ENCODE measurements at places on chromosomes 6 and 20. TPM values are rescaled to one million over a fixed set of nuclear protein-coding genes. Genes with fewer than 3 reads are reported as not detected.
A peak's percentile ranks its signal among the peaks of the same experiment; 100 is the strongest.

Gene KHDC1L
- total RNA-seq: 2.2 TPM

DNA sequence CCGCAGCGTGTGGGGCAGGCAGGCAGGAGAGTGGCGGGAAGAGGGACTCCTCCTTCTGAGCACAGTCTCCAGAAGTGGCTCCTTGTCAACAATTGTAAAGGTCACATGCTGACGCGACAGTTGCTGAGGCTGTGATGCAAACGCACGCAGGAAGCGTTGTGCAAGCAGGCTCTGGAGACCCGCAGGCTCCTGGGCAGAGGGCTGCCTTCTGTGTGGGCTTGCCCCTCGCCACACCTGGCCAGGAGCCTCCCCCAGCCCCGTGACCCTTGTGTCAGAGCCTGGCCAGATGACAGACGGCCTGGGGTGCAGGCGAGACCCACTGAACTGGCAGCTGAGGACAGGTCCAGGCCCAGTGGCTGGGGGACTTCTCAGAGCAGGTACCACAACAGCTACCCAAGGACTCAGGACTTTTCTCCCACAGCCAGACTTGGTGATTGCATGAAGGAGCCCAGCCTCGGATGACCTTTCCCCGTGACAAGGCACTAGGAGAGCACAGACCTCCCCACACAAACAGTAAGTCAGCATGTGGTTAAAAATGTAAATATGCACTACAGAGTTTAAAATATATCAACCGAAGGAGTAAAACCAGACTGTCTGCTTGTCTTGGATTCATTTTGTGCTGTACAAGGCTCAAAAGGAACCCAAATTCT, 222.1 kb upstream of the RREB1 start:
- H3K4me1 ChIP-seq: no peaks in the 10 kb centered on the region
- peaks cover 2% of the 10 kb centered on the region for H3K27me3 ChIP-seq
- no peak for DNase-seq
- no peak overlapping the region for H3K4me3 ChIP-seq
- H3K36me3 ChIP-seq: no peaks in the 10 kb centered on the region

Gene TDRD6
- 0.64 TPM for total RNA-seq

DNA sequence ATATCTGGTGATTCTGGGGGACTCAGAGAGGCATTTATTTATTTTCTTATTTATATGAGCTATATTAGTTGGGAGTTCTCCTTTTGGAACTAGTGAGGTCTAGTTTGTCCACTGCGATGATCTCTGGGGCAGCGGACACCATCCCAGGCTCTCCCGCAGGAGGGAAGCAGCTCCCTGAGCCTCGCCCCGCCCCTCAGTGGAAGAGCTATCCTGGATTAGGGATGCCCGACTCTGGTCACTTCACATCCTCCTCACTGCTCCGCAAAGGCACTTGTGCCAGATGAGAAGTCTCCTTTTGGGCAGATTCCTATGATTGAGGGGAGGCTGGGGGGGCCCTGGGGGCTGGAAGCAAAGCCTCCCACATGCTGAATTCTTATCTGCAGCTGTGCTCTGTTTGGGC, 3.6 kb upstream of the MAS1 start:
- H3K36me3 ChIP-seq: no peaks in the 10 kb centered on the region
- H3K27me3 ChIP-seq: no peaks in the 10 kb centered on the region
- DNase-seq: no peak

- no peak overlapping the region for H3K4me3 ChIP-seq
- no peak for DNase-seq
- no peaks in the 10 kb centered on the region for H3K36me3 ChIP-seq
- no peaks in the 10 kb centered on the region for H3K27me3 ChIP-seq
- no peaks in the 10 kb centered on the region for H3K4me1 ChIP-seq
Observed at GRCh38 chr6:143018955-143019354, 41.7 kb upstream of the AIG1 start.

DNA sequence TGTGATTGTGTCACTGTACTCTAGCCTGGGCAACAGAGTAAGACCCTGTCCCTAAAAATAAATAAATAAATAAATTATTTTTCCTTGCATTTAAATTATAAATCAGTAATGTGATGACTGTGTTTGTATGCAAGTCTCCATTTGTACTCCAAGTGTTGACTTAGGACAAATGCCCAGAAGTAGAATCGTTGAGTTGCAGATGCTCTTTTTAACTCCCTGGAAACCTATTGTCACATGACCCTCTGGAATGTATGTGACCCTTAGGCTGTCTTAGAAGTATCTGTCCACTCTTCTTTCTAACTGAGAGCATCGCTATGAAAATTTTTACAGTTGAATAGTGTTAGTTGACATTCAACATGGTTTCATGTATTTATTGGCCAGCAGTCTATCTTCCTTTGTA, 18.8 kb downstream of the OR2A4 start:
- H3K4me1 ChIP-seq: no peaks in the 10 kb centered on the region
- H3K36me3 ChIP-seq: no peaks in the 10 kb centered on the region

DNA sequence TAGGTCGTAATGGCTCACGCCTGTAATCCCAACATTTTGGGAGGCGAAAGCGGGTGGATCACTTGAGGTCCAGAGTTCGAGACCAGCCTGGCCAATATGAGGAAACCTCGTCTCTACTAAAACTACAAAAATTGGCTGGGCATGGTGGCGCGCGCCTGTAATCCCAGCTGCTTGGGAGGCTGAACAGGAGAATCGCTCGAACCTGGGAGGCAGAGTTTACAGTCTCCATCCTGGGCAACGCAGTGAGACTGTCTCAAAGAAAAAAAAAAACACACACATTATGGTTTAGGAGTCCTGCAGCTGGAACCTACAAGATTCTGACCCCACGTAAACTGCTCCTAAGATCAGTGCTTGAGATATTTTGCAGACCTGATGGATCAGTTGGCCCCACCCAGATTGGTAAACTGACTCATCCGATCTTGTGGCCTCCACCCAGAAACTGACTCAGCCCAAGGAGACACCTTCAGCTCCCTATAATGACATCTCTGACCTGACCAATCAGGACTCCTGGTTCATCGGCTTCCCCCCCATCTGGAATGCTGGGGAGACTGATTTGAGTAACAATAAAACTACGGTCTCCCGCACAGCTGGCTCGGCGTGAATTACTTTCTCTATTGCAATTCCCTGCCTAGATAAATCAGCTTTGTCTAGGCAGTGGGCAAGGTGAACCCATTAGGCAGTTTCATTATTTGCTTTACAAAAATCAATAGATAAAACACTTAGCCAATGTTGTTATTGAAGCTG, 96.2 kb upstream of the BTN3A2 start:
- H3K36me3 ChIP-seq: no peaks in the 10 kb centered on the region
- no peak overlapping the region for H3K27ac ChIP-seq
- H3K4me1 ChIP-seq: peaks cover 6% of the 10 kb centered on the region
- no peaks in the 10 kb centered on the region for H3K27me3 ChIP-seq
- H3K4me3 ChIP-seq: peak overlapping the region; percentile 18

DNA sequence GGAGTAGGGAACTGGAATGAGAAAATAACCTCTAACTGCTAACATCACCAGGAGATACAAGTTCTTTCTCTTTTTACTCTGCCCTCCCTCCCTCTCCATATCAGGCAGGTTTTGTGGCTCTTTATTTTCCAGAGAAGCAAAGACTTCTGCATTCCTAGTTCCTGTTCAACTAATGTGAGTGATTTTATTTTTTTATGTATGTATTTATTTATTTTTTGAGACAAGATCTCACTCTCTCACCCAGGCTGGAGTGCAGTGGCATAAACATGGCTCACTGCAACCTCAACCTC, 6.0 kb upstream of the IER3 start:
- peaks cover 3% of the 10 kb centered on the region for H3K27me3 ChIP-seq
- no peak overlapping the region for H3K4me3 ChIP-seq
- H3K4me1 ChIP-seq: peaks cover under 1% of the 10 kb centered on the region
- H3K36me3 ChIP-seq: no peaks in the 10 kb centered on the region

DNA sequence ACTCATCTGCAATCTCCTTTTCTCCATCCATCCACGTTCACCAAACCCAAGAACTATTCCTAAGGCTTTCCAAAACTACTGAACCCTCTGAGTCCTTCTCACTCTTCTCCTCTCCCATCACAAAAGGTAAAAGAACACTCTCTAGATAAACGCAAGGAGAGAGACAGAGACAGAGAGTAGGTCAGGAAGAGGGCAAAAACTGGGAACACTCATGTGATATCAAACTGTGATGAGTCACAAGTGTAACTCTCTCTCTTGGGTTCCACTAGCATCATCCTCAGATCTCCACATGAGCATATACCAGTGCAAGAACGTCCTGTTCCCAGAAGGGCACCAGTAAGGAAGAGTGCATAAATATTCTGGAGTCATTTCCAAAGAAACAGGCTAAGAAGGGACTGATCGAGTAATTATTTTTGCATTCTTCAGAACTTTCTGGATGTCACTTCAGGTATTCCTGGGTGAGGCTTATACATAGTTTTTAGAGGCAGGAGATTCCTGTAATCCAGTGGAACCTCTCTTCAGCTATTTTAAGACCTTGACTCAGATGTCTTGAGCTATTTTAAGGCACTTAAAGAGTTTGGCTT, 47.3 kb upstream of the STXBP5 start:
- H3K36me3 ChIP-seq: peaks cover 4% of the 10 kb centered on the region
- H3K4me3 ChIP-seq: no peak overlapping the region
- DNase-seq: no peak
- H3K27ac ChIP-seq: no peak overlapping the region
- no peaks in the 10 kb centered on the region for H3K27me3 ChIP-seq

Gene PHACTR1
- total RNA-seq: 50.7 TPM

Gene GSTA2
- not detected for total RNA-seq

GRCh38 chr6:107331409-107332386, 127.7 kb downstream of the PDSS2 start:
- H3K4me3 ChIP-seq: no peak overlapping the region
- H3K27ac ChIP-seq: no peak overlapping the region
- H3K4me1 ChIP-seq: no peaks in the 10 kb centered on the region
- no peaks in the 10 kb centered on the region for H3K36me3 ChIP-seq
- peaks cover 3% of the 10 kb centered on the region for H3K27me3 ChIP-seq

DNA sequence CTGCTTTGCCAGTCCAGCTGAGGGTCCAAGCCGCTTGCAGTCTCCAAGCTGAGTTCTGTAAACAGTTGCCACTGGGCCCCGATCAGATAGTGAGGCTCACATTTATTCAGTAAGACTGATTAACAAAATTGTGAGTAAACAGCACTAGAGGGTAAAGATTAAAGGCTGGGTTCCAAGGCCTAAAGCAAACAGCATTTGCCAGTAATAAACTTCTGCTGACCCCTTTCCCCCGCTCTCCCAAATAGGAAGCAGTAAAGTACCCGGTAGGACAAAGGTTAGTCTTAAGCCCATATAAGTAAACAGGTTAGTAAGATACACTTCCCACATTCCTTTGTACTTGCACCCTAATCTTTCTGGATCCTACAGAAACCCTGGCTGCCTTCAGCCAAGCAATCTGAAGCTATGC, 181.8 kb downstream of the MEI4 start:
- no peaks in the 10 kb centered on the region for H3K36me3 ChIP-seq
- no peaks in the 10 kb centered on the region for H3K4me1 ChIP-seq
- no peak overlapping the region for H3K27ac ChIP-seq
- no peaks in the 10 kb centered on the region for H3K27me3 ChIP-seq
- no peak for DNase-seq

GRCh38 chr6:168370310-168370991, 50.9 kb upstream of the DACT2 start:
- no peak overlapping the region for H3K4me3 ChIP-seq
- DNase-seq: peak; percentile 92
- peaks cover 8% of the 10 kb centered on the region for H3K36me3 ChIP-seq
- H3K27ac ChIP-seq: no peak overlapping the region

DNA sequence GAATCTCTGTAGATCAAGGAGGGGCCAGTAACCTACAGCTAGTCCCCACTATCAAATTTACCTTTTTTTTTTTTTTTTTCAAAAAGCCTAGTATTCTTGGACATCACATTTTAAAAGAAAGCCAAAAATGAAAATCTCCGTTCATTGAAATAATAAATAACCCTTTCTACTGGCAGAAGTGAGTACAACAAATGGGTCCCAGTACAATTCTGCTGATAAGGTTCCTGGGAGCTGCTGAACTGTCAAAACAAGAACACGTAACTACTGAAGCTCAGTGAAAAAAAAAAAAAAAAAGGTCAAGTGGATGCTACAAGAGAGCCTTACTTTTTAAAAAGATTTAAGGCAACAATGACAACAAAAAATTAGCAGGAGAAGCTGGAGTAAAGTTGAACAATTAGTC, 464.9 kb downstream of the EPM2A start:
- H3K4me1 ChIP-seq: no peaks in the 10 kb centered on the region
- H3K4me3 ChIP-seq: no peak overlapping the region
- H3K27ac ChIP-seq: no peak overlapping the region
- DNase-seq: no peak
- H3K36me3 ChIP-seq: no peaks in the 10 kb centered on the region

- peak overlapping the region; percentile 90 for H3K4me3 ChIP-seq
- peaks cover 32% of the 10 kb centered on the region for H3K27me3 ChIP-seq
- no peak for DNase-seq
- no peak overlapping the region for H3K27ac ChIP-seq
- no peaks in the 10 kb centered on the region for H3K36me3 ChIP-seq
Observed at GRCh38 chr6:165986311-165986913, 181.2 kb downstream of the TBXT start.

Gene BTN1A1
- total RNA-seq: not detected

Gene SLC17A9
- 1.8 TPM for total RNA-seq

DNA sequence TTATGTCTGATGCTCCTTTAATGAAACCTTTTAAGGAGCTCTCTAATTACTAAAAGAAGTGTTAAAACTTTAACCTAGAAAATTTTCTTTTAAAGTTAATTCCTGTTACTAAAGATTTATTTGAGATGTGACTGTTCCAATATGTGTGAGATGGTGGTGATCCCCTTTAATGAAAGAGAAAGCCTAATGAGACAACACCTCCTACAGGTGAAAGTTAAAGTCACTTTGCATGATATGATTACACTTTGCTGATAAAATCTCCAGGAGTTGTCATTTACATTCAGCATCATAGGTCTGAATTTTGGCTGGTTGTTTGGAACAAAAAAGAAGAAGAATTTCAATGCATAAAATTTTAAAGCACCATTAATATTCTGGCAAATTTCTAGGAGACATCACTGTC, 307.4 kb downstream of the TRDN start:
- DNase-seq: no peak
- no peaks in the 10 kb centered on the region for H3K27me3 ChIP-seq
- peaks cover 8% of the 10 kb centered on the region for H3K4me1 ChIP-seq
- no peak overlapping the region for H3K27ac ChIP-seq

Gene GFRA4
- total RNA-seq: not detected

Gene STMND1
- not detected for total RNA-seq

DNA sequence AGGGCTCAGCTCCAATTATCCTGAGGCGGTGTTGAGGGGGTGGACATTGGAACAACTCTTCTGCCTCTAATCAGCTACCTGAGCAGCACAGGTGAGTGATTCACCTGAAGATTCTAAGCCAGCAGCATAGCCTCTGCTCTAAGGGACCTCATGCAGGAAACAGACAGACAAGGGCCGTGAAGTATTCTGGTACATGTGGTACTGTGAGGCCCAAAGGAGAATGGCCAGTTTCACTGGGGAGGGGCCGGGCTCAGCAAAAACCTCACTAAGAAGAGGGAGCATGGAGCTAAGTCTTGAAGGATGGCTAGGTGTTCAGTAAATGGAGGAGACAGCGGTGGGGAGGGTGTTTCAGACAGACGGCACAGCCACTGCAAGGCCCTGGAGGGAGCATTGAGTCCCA, 58.5 kb upstream of the CCDC167 start:
- no peak overlapping the region for H3K4me3 ChIP-seq
- H3K4me1 ChIP-seq: peaks cover 57% of the 10 kb centered on the region
- DNase-seq: no peak
- peak overlapping the region; percentile 23 for H3K27ac ChIP-seq

Data from glutamatergic neuron (in vitro differentiated cells).